Stimulated activated CD4-positive, alpha-beta T cell treated with anti-CD3 and anti-CD28 coated beads, Interleukin-12 subunit alpha, Interleukin-12 subunit beta, amount 100 ng/mL, for 48 hours (primary cell): ENCODE measurements at places on chromosomes 2 and 18.
A peak's percentile ranks its signal among the peaks of the same experiment; 100 is the strongest.

- no peak for DNase-seq
Observed at GRCh38 chr2:240523451-240524281, 34.1 kb downstream of the ANKMY1 start.

GRCh38 chr2:127103243-127104165 is 3.5 kb downstream of the BIN1 start:
- no peak for DNase-seq

DNA sequence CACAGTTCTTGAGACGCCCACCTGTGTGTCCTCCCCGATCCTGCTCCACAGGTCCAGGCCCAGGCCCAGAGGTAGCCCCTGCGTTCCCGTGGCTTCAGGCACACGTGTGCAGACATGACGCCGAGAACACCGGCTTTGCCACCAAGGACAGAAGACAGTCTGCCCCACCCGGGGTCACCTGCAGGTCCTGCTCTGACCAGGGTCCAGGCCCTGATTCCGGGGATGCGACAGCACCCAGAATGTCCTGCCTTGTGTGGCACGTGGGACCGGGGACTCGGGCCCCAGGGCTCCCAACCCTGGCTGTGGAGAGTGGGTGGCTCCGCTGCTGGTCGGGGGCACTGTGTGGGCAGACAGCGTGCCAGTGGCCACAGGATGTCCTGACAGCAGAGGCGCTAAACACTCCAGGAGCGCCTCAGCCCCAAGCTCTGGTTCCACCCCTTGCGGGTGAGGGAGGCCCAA is 36.9 kb downstream of the ADI1 start:
- no peak for DNase-seq

DNA sequence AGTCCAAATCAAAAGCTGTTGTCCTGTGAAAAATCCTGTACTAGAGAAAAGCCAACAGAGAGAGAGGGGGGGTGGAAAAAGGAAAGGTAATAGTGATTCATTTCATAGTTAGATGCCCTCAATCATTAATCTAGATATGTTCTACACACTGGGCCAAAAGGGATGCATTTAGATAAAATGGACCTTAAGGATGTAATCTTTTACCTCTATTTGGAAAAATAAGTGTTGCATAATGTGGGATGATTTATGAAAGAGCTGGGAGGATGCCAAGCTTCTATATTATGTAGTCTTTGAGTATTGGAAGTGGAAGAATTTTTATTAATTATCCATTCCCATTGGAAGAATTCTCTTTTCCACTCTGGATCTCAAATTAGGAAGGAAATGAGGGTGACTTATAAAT is 480.5 kb upstream of the ZEB2 start:
- no peak for DNase-seq

- DNase-seq, result no peak
Observed at GRCh38 chr2:115910270-115910669, 1467.8 kb downstream of the DPP10 start.

GRCh38 chr2:19356545-19357401 is 1.6 kb downstream of the OSR1 start:
- no peak for DNase-seq

GRCh38 chr2:59713577-59713976 is 839.9 kb downstream of the BCL11A start:
- no peak for DNase-seq

- no peak for DNase-seq
Observed at GRCh38 chr18:12085786-12086185, 7.9 kb upstream of the ANKRD62 start.

GRCh38 chr2:237744613-237745249 is 53.8 kb upstream of the RBM44 start:
- DNase-seq, result peak; percentile 66

DNA sequence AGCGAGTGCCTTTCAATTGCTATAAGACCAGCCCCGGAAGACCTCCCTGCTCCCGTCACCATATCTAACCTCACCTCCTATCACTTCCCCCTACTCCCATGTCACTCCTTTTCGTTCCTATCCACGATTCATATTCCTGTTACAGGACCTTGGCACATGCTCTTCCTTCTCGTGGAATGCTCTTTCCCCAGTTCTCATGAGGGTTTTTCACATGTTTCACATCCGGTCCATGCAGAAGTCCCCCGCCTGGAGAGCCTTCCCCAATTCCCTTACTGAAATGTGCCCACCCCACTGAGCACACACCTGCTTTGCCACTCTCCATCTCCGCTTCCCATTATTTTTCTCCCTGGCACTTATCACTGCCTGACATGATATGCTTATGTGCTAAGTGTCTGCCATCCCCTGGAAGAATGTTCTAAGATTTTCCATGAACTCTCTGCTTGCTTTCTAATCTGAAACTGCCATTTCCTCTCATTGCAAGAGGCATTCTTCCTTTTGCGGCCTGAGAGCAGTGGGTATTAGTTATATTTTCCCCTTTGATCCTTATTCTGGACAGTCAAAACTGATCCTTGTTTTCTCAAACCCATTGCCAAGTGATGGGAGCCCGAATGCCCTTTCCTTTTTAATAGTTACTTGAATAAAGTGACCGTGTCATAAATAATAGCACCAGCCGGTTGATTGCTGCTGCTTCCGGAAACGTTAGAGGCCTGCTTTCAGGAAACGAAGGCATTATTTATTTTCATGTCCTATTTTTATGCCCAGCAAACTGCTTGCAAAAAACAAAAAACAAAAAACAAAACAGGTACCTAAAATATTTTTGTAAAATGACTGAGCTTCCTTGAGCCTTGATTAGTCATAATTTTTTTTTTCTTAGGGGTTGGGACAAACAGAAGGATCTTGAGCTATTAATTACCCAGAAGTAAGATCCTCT is 127.9 kb downstream of the ZNF532 start:
- no peak for DNase-seq

DNA sequence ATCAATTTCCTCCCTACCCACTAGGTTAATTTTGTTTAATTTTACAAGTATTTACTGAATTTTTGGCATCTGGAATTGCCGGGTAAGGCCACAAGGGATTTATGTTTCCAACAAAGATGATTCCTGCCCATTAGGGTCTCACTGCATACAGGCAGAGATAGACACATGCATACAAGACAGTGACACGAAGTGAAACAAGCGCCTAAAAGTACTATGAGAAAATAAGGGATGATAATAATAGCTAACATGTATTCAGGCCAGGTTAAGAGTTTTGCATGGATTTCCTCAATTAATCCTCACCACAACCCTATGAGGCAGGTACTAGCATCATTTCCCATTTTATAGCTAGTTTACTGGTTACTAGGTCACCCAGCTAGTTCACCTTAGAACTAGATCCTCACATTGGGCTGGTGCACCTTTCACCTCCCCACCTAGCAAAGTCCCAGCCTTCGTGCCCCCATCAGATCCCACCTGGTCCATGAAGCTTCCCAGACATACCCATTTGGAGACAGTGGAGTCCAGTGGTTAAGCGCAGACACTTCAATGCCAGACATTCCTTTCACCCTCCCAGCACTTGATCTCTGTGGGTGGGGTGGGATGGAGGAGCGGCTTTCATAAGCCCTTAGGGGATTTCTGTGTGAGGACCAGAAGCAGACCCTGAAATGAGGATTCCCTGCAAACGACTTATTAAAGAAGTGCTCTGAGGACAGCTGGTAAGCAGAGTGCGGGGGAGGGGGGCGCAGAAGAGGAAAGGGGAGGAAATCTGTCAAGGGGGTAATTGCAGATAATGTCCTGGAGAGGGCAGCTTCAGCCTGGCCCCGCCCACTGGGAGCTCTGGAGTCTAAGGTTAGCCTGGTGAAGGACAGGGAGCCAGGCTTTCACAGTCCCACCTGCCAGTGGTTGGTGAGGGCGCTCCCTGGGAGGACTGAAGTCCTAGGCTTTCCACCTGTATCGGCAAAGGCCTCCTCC is 5.8 kb upstream of the DGUOK start:
- DNase-seq, result peak; percentile 20

DNA sequence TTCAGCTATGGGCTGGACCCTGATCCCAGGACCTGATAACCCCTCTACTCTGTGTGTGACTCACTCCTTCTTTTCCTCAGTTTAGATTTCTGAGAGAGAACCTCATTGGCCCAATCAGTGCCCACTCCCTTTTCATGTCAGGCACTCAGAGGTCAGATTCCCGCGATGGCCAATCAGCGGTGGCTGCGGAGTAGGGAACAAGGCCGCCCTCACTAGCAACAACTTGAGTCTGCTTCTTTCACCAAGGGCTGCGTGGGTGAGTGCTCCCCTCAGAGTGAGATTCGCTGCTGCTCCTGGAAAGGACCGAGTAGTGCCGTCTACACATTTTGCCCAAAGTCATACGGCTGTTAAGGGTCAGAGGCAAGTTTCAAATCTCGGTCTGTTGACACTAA is 34.7 kb downstream of the NPPC start:
- no peak for DNase-seq

DNA sequence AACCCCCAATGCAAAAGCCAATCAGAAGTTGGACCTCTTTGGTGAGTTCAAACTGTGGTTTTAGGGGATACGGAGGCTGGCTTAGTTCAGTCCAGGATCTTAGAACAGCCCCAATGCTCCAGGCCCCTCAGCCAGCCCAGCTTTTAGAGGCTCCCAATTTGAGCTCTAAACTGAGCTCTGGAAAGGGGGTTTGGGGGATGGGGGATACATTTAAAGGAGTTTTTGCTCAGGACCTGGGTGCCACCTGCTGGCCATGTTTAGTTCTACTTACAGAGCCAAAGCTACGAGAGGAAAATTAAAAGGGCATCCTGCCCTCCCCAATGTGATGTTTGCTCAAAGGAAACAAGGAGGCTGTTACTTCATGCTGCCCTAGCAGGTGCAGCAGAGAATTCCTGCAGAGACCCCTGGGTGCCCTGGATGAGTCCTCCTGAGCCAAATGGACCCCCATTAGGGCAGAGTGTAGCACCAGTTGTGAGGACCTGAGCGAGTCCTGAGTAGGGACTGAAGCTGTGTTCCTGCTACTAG is 15.9 kb upstream of the TMEM214 start:
- DNase-seq, result peak; percentile 25

- no peak for DNase-seq
Observed at GRCh38 chr2:152335726-152336118, 748 bp downstream of the FMNL2 start.

DNA sequence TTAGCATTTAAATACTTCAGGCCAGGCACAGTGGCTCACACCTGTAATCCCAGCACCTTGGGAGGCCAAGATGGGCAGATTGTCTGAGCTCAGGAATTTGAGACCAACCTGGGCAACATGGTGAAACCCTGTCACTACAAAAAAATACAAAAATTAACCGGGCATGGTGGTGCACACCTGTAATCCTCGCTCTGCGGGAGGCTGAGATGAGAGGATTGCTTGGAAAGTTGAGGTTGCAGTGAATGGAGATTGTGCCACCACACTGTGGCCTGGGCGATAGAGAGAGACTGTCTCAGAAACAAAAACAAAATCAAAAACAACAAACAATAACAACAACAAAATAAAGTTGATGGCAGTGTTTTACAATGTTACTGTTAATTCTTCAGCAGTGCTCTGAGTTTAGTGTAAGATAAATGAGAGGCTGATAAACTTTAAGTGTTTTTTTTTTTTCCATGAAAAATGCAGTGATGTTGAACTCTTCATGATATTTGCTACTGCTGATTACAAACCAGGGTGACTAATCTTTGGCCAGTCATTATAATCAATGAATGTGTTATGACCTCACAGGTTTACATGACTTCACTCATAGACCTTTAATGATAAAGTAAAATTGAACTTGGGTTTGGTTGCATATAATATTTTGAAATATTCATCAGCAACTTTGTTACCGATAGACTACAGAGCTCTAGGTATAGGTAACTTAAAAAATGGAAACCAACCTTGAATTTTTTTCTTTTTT is 2.5 kb downstream of the ITGAV start:
- no peak for DNase-seq

DNA sequence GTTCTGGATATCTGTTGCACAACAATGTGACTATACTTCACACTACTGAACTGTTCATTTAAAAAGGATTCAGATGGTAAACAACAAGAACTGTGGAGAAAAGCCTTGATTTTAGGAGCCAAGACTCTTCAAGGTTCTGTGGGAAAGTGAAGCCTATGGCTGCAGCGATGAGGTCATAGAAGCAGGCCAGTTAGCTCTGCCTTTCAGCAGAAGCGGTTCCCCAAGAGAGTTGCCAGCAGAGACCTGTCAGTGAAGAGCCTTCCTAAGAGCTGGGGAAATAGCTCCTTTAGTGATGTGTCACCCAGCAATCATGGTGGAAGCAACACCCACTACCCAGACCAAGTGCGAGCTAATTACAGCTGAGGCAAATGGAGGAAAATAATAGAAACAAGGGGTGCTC is 346.5 kb upstream of the ETAA1 start:
- no peak for DNase-seq

GRCh38 chr2:226086190-226086589 is 686.7 kb downstream of the NYAP2 start:
- DNase-seq, result no peak
